ENCODE measurements at places on chromosomes 12 and 14.
A peak's percentile ranks its signal among the peaks of the same experiment; 100 is the strongest.

GRCh38 chr14:93135399-93135798 is 19.7 kb upstream of the ITPK1 start:
- DNase-seq = no peak

- DNase-seq = no peak
These were observed 14.0 kb upstream of the PTGDR start for GRCh38 chr14:52253503-52253902.

DNA sequence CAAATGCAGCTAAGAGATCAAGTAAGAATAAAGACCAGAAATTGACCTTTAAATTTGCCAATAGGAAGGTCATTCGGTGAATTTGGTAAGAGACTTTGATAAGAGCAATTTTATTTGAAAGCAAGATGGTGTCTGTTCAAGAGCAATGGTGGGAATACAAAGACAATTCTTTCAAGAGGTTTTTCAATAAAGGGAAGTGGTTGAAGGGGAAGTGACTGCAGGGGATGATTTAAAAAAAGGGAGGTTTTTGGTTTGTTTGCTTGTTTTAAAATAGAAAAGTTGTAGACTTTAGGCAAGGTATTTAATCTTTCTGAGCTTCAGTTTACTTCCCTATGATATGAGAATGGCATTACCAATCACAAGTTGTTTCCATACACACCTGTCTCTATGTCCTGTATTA is 4.3 kb upstream of the APPL2 start:
- peak; percentile 32 for DNase-seq

DNA sequence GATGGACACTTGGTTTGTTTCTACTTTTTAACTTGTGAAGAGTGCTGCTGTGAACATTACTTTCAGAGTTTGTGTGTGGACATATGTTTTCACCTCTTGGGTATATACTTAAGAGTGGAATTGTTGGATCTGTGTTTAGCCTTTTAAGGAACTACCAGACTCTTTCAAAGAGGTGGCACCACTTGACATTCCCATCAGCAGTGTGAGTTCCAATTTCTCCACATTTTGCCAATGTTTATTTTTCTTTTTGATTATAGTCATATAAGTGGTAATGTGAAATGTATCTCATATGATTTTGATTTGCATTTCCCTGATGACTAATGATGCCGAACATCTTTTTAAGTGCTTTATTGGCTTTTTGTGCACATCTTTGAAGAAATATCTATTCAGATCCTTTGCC is 44.8 kb downstream of the ARHGAP5 start:
- no peak for DNase-seq

DNA sequence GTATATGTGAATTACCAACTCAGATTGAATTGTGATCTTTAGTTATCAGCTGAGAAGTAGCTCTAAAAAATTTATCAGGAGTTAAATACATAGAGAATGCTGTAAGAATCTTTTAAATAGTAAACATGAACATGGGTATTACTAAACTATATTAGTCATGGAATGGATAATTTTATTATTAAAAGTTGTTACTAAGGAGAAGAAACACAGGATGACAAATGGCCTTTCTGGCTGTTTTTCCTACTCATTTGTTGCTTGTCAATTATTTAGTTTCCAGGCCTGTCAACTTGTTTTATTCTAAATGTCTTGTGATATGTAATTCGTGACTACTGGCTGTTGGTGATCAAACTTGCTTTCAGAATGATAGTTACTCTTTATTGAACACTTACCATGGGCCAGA is 58.7 kb downstream of the KTN1 start:
- DNase-seq = no peak

- DNase-seq = peak; percentile 86
These were observed 19.0 kb upstream of the RNASE12 start for GRCh38 chr14:20610002-20610765.

DNA sequence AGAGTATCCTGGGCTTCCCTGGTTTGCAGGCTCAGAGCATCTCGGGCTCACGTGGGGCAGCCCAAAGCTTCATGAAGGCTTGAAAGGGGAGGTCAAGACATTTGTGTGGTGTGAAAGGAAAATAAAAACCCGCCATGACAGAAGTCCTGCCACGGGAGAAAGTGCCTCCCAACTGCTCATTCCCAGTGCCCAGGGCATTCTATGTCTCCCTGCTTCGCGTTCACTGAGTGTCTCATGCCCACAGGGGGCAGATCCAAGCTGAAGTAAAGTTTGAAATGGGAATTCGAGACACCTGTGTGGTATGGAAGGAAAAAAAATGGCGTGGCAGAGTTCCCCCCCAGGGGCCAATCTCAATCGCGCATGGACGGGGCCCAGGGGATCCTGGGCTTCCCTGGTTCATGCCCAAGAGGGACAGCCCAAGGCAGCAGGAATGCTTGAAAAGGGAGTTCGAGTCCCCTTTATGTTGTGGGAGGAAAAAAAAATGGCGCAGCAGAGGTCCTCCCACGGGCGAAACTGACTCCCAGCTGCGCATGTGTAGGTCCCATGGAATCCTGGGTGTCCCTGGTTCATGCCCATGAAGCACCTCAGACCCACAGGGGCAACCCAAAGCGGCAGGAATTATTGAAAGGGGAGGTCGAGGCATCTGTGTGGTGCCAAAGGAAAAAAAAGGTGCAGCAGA is 576.7 kb downstream of the ALG10 start:
- no peak for DNase-seq

GRCh38 chr14:101328412-101329028 is 232.8 kb upstream of the DIO3 start:
- DNase-seq = no peak

GRCh38 chr12:31759632-31760459 is 31.0 kb upstream of the AMN1 start:
- no peak for DNase-seq

DNA sequence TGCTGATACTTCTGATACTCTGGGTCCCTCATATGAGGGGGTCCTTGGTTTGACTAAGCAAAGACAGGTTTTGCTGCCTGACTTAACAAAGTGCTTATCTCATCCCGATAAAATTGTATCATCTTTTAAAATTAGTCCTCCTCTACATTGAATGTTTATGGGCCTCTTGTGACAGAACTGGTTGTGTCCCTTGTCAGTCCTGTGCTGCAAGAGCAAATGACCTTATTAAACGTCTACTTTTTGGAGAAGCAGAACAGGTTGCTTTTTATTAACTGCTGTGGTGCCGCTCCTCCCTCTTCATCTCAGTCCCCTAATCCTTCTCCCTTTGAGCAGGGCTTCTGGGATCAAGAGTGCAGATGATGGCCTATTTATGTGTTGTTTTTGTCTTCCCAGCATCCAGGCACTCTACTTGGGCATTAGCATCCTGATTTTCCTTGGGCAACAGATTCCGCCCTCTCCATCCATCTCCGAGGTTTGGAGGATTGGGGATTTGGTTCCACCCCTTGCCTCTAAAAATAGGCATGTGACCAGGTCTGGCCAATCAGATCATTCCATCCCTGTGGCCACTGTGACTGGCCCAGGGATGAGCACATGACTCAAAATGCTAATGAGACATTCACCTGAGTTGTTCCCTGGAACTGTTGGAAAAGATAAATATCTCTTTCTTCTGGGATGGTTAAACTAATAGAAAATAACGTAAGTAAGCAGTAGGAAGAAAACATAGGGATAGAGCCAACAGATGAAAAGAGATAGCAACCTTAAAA is 2.9 kb upstream of the DENR start:
- no peak for DNase-seq

- no peak for DNase-seq
These were observed 414 bp upstream of the CDK17 start for GRCh38 chr12:96400631-96401075.

GRCh38 chr12:68185598-68185997 is 26.1 kb upstream of the IFNG start:
- DNase-seq = no peak

GRCh38 chr12:62649412-62650138 is 182.9 kb downstream of the MON2 start:
- no peak for DNase-seq

DNA sequence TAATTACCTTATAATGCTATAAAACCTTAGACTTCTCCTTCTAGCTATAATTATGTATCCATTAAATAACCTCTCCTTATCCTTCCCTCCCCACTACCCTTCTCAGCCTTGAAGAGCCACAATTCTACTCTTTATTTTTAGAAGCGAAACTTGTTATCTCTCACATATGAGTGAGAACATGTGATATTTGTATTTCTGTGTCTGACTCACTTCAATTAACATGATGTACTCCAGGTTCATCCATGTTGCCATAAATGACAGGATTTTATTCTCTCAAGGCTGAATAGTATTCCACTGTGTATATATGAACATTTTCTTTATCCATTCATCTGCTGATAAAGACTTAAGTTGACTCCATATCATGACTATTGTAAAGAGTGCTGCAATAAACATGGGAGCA is 485.6 kb downstream of the FLRT2 start:
- DNase-seq = no peak

DNA sequence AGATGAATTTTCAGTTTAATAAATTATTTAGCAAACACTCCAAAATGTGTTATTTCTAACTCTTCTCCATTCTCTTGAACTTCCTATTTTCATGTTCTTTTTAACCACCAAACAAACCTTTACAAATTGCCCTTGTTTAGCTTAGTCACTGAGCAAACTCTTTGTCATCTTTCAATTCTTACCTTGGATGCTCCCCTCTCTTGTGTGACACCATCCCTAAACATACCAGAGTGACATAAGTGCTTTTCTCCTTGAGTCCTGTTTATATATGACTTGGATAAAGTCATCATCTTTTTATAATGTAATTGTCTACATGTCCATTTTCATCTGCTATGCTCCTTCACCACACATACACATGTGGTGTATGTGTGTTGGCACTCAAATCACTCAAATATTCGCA is 3.4 kb upstream of the TMEM19 start:
- DNase-seq = no peak

- DNase-seq = no peak
These were observed 34.0 kb downstream of the FIGNL2 start for GRCh38 chr12:51814311-51815088.

- no peak for DNase-seq
These were observed 29.2 kb upstream of the FOS start for GRCh38 chr14:75249251-75249957.

DNA sequence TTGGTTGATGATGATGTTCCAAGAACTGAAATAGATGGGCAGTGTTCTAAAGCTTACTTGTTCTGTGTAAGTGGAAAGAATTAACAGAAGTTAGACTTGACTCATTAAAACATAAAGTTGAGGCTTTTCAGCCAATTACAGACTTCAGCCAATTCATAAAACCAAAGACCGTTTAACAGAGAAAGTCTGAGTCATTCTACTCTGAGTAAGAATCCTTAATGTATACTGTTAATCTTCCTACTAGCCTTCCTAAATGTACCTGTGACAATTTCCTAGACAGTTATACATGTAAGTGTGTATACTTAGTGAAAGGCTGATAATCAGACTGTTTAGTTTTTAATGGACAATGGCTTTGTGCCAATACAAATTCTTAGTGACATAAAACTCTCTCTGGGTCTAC is 681.0 kb downstream of the RPL10L start:
- no peak for DNase-seq

- DNase-seq = no peak
These were observed 265.9 kb downstream of the ITPR2 start for GRCh38 chr12:26567126-26567525.

DNA sequence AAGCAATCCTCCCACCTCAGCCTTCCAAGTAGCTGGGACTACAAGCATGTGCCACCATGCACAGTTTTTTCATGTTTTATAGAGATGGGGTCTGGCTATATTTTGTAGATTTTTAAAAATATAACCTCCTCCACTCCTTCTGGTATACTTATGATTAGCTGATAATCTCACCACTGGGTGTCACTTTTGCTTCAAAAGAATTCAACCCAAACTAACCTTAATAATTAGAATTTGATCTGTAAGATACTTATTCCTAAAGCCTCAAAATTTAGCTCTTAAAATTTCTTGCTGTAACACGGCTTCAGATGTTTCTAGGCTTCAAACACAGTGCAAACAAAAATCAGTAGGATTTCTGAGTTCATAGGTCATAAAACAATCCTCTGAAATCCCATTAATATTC is 130.3 kb downstream of the CEP83 start:
- DNase-seq = no peak

DNA sequence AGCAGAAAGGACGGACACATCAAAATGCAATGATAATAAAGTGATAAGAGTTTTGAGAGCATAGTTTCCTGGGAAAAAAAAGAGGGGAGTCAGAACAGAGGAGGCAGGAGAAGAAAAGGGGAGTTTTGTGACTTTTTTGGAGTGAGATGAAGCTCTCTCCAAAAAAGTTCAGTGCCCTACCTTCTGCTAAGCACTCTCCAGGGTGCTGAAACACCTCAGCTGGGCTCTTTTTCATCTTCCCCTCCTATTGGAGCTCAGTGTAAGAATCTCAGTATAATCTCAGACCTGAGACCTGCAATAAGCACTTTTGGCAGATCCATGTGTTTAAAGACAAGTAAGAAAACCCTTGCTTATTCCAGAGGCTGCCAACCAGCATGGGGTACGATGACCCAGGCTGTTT is 58.9 kb upstream of the SRRM4 start:
- no peak for DNase-seq

DNA sequence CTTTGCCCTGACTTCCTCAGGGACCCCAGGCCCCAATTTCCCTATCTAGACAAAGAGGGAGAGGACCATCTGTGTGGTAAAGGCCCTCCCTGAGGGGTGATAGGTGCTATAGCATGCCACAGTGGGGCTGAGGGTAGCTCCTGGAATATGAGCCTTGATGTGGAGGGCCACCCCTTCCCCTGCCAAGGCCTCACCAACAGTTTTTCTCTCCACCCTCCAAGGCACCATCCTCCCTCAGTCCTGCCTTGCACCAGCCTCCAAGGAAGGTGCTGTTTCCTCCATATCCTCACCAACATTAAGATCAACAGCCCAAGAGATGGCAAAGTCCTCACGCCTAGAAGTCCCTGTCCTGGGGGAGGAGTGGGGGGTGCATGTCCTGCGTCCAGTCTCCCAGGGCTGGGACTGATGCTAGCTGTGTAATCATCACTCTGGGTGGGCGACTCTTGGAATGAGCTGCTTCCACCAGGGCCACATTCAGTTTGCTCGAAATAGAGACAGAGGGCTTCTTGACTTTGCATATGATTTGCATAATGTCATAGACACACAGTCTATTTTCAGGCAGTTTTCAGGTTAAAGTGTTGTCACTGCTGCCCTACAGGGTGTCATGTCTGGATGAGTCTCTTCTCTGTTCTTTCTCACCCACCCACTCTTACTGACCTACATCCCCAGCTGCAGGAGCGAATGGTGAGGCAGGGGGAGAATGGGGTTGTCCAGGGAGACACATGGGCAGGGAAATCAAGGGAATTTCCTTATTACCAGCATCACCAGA is 17.4 kb downstream of the ACVRL1 start:
- DNase-seq = no peak

Measured in KG1 (cell line).